ENCODE measurements at places on chromosomes 1 and 21.

- DNase-seq, result no peak
Observed at GRCh38 chr1:36070349-36070748, 13.5 kb upstream of the TEKT2 start.

- no peak for DNase-seq
Observed at GRCh38 chr1:109791495-109792043, 27.8 kb upstream of the EPS8L3 start.

GRCh38 chr1:209786146-209786545, 1.8 kb upstream of the C1orf74 start:
- no peak for DNase-seq

DNA sequence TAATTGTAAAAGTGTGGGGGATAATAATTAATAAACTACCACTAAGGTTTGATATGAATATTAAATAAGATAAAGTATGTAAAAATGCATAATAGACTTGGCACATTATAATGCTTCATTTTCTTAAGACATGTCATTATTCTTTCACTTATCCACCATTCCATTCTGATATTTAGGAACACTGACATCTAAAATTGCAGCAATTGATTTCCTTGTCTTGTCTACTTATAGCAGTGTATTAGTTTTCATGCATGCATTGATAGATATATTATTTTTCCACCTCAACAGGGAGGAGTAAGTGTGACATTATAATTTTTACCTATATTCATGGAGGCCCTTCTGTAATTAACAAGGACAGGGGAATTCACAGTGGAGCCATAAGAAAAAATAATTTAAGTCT, 41.6 kb upstream of the RGS4 start:
- no peak for DNase-seq

DNA sequence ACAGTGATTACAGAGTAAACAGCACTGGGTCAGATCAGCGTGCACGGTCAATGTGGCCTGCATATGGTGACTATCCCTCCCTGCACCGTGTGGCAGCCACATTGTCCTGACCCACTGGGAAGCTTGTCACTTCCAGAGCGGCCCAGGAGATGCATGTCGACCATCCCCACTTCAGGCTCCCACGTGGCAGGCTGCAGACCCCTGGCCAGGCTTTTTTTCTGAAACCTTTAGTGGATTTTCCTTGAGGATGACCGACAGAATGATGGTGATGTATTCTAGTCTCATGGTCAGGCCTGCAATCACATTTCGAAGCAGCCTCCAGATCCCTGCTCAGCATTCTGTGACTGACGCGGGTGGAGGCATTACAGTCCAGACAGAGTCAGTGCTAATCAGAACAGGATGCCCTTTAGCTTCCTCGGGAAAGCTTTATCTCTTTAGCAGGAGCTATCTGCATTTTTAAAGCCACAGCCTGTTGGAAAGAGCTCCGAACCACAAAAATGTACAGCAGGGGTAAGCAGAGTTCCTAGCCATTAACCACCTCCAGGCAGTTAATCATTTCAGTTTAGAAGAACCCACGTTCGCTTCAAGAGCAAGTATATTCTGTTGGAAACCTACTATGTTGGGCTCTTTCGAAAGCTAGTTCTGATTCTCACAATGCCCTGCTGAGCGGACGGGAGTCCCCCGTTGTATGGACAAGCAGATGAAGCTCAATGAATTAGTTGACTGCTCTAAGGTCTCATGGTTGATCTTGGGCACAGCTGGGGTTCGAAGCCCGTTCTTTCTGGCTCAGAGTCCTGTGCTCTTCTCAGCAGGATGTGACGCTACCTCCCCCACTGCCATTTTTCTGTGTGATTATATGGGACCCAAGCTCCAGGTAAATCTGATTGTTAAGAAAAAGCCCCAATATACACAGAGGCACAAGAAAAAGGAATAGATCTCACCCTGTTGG, 56.5 kb downstream of the IRF2BP2 start:
- DNase-seq, result no peak
